Activated naive CD8-positive, alpha-beta T cell treated with anti-CD3 and anti-CD28 coated beads, Interleukin-2, amount 50 U/mL, for 16 hours (primary cell): ENCODE measurements at places on chromosomes 1 and 21.

- DNase-seq = no peak
Observed at GRCh38 chr1:231964241-231964640, 337.7 kb downstream of the DISC1 start.

DNA sequence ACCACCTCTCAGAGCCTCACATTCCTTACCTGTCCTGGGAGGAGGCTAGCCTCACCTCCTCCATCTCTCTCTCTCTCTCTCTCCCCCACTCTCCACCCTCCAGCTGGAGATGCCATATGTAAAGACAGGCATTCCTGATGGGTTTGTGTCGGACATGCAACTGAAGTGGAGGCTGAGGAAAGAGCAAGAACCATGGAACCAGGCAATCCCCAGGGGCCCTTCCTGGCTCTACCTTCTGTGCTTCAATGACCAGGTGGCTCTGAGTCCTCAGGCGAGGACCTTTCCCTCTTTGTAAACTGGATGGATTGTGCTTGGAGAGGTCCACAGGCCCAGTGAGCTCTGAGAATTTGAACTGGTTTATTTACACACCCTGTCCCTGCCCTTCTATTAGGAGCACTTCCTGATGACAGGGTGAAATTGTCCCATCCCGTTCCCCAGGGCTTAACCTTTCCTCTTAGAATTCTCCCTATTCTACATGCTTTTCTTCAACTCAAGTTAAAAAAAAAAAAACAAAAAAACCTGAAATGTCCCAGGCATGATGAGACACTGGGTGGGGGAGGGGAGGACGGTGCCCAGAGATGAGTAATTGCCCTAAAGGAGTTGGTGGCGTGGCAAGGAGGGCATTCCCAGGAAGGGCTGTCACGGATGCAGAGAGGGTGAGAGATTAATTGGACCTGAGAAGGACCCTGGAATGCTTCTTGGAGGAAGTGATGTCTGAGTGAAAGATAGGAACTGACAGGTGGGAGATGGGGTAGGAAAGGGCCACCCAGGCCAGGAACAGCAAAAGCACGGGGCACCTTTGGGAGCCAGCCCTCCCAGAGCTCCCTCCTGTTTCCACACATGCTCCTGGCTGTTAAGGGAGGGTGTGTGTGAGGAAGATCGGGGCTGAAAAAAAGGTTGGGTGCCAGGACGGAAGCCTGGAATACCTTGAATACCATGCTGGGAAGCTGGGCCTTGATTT, 50.2 kb upstream of the WASF2 start:
- DNase-seq = no peak

DNA sequence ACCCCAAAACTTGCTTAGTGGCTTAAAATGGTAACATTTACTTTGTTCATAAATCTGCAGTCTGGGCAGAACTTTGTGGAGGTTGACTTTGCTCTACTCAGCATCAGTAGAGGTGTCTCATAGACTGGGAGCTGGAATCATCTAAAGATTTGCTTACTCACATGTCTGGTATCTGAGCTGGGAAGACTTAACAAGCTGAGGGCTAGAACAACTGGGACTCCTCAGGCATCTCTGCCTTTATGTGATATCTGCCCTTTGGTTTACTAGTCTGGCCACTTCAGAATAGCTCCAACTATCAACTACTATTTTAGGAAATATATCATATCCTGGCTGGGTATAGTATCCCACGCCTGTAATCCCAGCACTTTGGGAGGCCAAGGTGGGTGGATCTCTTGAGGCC, 82.5 kb downstream of the C4BPA start:
- DNase-seq = no peak

DNA sequence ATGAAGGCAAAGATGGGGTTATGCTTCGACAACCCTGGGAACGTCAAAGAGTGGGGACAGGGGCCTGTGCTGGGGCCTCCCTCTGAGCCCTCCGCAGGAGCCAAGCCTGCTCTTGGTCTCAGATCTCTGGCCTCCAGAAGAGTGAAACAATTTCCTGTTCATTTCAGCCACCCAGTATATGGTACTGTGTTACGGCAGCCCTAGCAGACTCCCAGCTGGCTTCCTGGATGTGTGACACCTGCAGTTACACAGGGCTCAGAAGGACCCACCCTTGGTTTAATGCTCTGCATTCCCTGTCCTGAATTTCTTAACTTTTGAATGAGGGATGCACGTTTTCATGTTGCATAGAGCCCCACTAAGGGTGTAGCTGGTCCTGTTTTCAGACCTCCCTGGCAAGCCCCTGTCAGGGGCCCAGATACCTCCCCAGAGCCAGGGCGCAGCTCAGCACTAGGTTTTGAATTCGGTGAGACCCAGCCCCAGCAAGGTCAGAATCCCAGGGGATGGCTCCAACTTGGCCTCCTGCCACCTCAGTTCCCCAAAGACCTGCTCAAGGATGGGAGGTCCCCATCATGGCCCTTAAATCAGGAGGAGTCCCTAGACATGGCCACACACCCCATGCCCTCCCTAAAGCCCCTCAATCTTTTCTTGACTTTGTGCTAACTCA, 79.0 kb upstream of the IFFO2 start:
- no peak for DNase-seq

DNA sequence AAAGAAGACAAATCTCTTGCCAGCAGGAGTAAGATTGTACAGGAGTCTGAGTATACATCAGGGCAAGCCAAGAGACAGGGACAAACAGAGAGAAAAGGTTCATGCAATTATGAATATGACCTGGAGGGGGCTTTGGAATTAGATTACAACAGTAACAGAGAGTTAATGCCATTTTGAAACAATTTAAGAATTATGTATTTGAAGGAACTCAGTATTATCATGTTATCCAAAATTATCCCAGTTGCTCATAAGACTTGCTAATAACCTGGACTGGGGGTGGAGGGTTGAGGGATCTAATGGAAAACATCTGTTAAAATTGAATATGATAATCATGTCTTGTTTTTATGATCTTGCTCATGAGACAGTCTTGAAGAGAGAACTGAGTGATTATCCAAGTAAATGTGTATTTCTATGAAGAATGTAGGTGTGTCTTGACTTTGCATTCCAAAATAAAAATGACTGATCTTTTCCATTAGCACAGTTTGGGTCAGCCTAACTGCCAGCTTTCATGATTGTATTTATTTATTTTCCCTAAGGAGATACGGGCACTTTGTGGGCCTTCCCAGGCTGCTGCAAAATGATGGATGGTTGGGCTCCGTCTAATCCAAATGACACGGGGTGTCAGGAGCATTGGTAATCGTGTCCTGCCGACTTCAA, 117.7 kb downstream of the ERG start:
- no peak for DNase-seq

- DNase-seq = no peak
Observed at GRCh38 chr21:34953950-34954349, 95.2 kb downstream of the RUNX1 start.

GRCh38 chr1:1547011-1547410, 6.6 kb upstream of the TMEM240 start:
- DNase-seq = no peak

DNA sequence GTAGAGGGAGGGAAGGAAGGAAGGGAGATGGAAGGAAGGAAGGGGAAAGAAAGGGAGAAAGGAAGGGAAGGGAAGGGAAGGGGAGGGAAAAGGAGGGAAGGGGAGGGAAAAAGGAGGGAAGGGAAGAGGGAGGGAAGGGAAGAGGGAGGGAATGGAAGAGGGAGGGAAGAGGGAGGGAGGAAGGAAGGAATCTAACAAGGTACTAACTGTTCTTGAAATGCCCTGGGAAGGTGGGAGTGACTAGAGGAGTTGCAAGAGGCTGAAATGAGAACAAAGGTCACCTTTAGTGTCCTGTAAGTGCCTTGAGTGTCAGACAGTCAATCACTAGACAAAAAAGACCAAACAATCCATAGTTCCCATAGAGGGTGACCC, 2.3 kb upstream of the ATP2B4 start:
- DNase-seq = no peak

GRCh38 chr1:59132295-59132694, 164.6 kb upstream of the FGGY start:
- no peak for DNase-seq

GRCh38 chr1:55584526-55585401, 369.6 kb upstream of the USP24 start:
- DNase-seq = no peak

DNA sequence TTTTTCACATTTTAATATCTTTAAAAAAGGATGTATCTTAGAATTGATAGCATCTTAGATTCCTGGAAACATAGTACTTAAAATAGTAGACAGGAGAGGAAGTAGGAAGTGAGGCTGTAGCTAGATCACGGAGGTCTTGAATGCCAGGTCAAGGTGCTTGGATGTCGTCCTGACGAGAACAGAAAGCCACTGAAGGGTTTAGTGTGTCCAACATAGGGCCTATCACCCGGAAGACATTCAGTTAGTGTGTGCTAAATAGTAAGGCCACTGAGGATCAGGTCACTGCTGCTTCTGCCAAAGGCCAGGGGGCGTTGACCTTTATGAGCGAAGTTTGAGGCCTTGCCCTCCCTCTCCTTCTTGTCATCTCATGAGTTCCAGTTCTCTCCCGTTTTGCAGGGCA, 35.7 kb downstream of the RAB3B start:
- DNase-seq = no peak

DNA sequence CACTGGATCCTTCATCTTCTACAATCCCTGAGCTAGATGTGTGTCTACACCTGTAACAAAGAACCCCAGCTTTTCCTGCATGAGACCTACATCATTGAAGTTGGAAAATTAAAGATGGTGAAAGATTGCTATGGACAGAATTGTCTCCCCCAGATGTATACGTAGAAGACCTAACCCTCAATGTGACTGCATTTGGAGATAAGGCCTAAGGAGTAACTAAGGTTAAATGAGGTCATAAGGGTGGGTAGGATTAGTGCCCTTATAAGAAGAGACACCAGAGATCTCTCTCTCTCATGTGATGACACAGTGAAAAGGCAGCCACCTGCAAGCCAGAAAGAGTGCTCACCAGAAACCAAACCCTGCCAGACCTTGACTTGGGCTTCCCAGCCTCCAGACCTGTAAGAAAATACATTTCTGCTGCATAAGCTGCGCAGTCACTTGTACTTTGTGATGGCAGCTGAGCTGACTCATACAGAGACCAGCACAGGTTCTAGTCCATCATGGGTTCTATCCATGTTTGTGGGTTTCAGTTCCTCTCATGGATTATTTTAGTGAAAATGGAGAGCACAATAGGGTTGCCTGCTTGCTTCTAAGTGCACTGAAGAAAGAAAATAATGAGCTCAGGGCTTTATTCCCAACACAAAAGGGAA, 180.8 kb downstream of the TPR start:
- DNase-seq = no peak

DNA sequence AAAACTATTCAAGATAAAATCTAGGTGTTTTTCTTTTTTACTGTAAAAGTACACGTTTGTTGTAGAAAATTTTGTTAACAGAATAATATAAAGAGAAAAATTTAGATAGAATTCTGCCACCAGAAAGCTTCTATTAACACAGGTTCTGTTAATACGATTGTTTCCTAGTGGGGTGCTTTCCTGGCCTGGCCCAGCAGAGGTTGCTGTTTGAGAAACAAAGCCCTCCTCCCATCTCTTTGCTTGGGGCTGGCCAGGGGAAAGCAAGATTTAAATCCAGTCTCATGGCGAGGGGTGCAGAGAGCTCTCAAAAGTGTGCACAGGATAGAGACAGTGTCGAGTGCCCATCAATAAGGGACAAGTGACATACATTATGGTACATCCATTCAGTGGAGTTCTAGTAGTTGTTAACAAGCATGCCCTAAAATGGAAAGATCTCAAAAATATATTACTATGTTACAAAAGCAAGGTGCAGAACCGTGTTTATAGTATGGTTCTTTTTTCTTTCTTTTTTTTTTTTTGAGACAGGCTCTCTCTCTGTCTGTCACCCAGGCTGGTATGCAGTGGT, 14.6 kb upstream of the ACBD3 start:
- DNase-seq = no peak

- no peak for DNase-seq
Observed at GRCh38 chr21:31991356-31992331, 118.8 kb downstream of the HUNK start.

GRCh38 chr1:223483511-223483910, 90.3 kb downstream of the CCDC185 start:
- DNase-seq = no peak

DNA sequence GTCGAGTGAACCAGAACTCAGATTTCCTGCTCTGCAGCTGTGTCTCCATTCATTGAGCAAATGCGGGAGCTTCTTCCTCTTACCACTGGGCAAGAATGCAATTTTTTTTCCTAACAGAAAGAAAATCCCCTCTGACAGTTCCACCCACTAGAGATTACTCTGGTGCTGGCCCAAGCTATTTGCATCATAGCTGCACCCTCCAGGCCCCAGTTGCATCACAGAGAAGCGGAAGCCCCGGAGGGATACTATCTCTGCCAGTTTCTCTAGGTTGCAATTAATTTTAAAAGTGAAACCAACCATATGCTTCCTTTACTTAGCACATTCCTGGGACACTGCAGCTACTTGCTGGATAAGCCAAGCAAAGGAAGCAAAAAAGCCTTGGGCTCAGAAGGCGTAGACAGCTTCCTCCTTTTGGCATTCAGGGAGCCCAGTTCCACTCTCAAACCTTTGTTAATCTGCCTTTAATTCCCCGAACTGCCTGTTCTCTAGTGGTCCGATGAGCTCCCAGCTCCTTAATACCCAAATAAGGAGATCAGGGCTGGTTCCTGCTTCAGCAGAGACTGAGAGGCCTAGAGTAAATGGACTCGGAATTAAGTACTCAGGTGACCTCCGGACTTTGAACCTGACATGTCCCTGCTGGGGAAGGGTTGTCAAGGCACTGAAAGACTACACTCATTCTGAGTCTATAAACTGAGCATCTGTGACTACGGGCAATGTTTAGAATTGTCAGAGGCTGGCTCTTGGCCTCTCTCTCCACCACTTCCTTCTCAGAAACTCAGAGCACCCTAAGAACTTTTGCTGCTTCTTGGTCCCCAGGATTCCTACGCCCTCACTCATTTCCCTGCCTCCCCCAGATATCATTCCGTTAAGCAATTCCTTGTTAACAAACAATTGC, 72.5 kb upstream of the TNFSF18 start:
- DNase-seq = no peak

- DNase-seq = no peak
Observed at GRCh38 chr1:193079187-193079586, 19.8 kb downstream of the RO60 start.

GRCh38 chr1:14392859-14393365, 205.6 kb upstream of the KAZN start:
- no peak for DNase-seq

GRCh38 chr1:69421286-69421685, 146.4 kb upstream of the LRRC7 start:
- no peak for DNase-seq

- DNase-seq = no peak
Observed at GRCh38 chr1:110582378-110582777, 23.8 kb downstream of the KCNA2 start.

DNA sequence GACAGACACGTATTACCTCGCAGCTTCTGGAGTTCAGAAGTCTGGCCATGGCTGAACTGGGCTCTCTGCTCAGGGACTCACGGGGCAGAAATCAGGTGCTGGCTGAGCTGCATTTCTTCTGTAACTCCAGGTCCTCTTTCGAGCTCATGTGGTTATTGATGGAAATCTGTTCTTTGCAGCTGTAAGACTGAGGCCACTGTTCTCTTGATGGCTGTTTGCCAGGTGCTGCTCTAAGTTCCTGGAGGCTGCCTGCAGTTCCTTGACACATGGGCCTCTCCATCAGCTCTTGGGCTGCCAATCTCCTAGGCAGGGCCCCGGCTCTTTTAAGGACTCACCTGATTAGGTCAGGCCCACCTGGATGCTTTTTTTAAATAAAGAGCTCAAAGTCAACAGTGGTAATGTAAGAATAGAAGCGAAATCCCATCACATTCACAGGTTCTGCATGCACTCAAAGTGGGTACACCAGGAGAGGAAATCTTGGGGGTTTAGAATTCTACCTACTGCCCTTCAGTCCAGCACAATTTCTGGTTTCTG, 139.1 kb downstream of the KAZN start:
- DNase-seq = no peak

GRCh38 chr1:113452921-113453770, 62.8 kb downstream of the MAGI3 start:
- no peak for DNase-seq
